ENCODE measurements at places on chromosomes 3 and 15.

GRCh38 chr3:66518644-66519043 is 17.8 kb upstream of the LRIG1 start:
- DNase-seq = no peak

- DNase-seq = no peak
Measured at GRCh38 chr3:186669378-186670084, 3.7 kb downstream of the HRG start.

GRCh38 chr3:26498271-26498670 is 124.3 kb upstream of the LRRC3B start:
- DNase-seq = no peak

- no peak for DNase-seq
Measured at GRCh38 chr3:196142202-196142956, 60.5 kb upstream of the TFRC start.

GRCh38 chr3:120410116-120410515 is 40.7 kb downstream of the FSTL1 start:
- DNase-seq = no peak

GRCh38 chr3:11510356-11510755 is 133.4 kb downstream of the VGLL4 start:
- no peak for DNase-seq

DNA sequence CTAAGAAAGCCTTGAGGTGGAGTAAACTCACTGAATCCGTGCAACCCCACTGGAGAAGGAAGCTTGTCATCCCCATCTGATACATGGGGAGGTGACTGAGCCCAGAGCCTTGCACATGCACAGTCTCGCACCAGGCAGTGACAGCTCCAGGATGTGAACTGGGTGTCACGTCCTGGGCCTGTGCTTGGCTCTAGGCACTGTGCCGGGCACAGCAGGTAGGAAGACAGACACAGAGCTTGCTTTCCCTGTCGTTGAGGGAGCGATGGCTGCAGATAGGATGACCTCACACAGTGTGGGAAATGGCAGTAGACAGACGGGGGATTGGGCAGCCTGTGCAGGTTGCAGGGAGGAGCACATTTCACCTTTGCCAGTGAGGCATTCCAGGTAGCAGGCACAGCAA is 12.2 kb upstream of the ATP2B2 start:
- DNase-seq = no peak

- no peak for DNase-seq
Measured at GRCh38 chr3:71944482-71945065, 159.6 kb upstream of the PROK2 start.

DNA sequence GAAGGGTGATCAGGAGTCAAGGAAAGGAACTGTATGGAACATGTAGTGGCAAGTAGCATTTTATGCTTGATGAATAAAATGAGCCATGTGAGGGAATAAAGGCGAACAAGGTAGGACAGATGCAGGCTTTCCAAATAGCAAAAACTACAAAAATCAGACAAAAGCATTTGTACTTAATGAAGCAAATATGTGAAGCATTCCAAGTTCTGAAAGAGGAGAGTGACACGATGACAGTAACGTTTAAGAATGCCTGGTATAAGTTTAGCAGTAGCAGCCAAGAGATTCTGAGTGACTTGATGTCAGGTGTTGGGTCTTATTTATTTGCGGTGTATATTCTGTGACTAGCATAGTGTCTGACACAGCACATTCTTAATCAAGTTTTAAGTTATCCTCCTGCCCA is 408.2 kb upstream of the RASGRP1 start:
- DNase-seq = no peak

DNA sequence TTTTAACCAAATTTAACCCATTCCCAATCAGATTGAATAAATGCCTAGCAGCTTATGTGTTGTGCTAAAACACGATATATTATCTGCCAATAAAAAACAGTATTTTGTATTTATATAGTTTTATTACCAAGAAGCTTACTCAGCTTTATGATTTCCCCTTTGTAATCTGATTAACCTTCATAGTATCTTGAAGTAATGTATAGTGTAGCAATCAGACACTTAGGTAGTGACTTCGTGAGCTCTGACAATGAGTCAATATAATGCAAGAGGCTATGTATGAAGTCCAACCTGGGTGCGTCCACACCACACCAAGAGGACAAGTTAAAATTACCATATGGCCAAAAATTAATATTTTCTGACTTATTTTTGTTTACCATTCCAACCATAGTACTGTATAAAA is 2.1 kb upstream of the CNBP start:
- DNase-seq = no peak

GRCh38 chr15:101194546-101195125 is 57.2 kb downstream of the CHSY1 start:
- DNase-seq = no peak

DNA sequence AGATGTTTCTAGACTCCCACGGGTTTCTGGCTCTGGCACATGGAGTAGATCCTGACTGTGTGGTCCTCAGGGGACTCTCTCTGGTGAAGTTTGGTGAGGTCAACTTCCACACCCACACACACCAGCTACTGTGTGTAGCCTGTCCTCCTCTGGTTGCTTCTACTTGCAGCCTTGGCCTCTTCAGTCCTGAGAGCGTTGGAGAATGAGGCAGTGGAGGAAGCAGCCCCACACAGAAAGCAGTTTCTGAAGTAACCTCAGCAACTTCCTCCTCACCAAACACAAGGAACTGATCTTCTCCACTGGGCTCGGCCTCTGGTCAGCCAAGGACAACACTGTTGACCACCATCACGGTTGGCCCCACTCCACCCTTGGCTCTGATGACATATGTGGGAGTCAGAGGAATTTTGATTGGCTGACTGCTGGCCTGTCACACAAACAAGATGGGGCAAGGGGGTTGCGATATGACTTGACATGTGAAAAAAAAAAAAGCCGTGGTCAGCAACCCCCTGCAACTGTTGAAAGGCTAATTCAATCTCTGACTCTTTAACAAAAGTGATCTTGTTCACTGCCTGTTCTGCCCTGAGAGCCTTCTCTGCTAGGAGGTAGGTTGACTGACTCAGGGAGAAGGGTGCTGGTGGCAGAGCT is 19.6 kb downstream of the CD86 start:
- DNase-seq = no peak

- DNase-seq = no peak
Measured at GRCh38 chr3:129226374-129226773, 23.0 kb upstream of the COPG1 start.

DNA sequence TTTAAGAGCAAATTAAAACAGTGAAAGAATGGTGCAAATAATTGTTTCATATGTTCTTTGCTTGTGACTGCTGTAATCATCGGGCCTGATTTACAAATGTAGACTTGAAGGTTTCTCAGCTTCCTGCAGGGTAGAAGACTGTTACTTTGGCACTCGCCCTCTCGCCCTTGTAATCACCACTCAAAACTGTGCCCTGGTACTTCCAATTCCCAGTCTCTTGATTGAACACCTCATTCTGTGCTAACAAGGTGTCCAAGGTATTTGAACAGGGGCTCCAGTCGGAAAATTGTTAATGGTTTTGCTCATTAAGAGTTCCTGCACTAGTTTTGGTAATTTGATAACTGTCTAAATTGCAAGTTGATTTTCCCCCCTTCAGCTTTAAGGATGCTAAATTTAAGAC is 209.5 kb downstream of the ZIC1 start:
- no peak for DNase-seq

DNA sequence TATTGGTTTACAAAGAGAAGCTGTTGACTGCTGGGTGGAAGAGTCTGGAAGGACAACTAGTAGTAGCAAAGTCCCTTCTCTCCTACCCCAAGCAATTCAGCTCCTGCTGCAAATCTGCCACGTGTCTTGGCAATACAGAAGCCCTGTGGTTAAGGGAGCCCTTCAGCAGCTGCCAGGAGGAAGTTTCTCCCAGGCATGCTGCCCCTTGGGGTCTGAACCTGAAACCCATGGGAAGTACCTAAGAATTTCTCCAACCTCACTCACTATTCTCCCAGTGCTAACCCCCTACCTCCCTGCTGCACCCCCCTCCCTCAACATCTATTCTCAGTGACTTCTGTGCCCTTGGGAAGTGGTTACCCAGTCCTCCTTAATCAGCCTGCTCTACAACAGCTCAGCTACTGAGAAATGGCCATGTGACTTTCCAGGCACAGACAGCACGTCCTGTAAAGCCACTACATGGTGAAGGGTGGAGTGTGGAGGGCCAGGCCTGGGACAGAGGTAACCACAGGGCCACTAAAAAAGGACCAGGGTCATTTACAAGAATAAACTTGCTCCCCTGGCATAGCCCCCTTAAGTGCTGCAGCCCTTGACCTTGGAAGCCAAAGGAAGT is 316.6 kb downstream of the NTRK3 start:
- no peak for DNase-seq

DNA sequence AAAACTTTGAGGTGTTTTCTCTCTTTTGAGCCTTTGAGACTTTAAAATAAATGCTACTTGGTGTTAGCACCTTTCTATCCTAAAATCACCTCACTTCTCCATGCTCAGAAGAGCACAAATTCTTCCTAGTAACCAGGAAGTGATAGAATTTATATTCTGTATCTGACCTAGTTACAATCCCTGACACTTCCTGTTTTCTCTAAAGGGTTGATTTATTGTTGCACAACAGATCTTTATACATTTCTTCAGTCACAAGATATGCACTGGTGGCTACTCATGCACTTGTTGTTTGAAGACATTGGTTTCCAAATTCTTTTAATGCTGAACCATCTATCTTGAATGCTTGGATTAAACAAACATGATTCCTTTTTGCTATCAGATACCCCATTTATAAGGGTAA is 47.2 kb upstream of the CNTN3 start:
- no peak for DNase-seq

DNA sequence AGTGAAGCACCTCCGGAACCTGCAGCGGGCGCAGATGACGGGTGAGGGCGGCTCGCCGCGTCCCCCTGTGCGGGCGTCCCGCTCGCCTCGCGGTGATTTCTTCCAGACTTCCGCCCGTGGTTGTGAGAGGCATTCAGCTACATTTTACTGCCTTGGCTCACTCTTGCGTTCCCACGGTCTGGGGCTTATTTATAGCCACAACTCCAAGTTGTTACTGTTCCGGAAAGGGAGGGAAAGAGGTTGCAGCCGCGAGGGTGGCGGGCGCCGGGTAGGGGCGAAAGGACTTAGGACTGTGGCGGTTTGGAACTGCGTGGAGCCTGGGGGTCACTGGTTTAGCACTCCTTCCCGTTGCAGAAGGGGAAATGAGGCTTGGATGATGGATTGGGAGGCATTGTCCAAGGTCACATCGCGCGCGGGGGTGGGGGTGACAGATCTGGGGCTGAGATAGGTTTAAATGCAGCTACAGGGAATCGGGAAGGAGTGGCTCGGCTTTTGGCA is 1.1 kb downstream of the HES1 start:
- no peak for DNase-seq

DNA sequence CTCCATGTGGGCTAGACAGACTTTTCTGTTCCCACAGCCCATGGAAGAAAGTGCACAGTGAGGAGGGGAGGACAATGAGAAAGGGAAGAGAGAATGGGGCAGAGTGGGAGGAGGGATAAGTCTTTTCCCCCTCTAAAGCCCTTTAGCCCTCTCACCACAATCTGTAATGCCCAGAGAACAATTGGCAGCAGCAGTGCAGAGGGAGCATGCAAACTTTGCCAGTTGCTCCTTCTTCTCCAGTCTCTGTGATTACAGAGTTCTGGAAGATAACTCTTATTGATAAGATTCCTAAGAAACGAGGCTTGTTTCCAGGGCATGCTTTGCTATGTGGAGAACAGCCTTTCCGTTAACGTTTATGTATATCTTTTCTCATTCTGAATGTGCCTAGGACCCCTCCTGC is 50.0 kb upstream of the FMN1 start:
- no peak for DNase-seq

GRCh38 chr3:16186565-16186964 is 12.1 kb downstream of the GALNT15 start:
- DNase-seq = no peak

DNA sequence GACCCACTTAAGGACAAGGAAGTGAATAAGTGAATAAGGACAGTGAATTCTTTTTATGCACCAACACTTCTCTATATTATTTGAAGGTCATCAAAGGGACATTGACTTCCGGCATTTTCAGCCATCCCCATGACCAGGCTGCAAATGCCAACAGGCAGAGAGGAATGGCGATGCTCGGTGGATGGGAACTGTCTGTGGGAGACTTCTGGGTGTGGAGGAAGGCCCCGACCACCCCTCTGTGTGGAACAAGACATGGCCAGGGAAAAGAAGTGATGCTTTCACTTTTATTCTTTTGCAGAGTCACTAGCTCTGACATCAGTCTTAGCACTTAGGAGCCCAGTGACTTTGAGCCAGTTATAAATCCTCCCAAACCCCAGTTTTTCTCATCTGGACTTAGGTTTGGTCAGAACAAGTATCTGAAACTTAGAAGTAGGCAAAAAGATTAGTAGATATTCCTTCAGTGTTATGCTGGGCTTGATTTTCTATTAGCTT is 84.5 kb downstream of the KBTBD8 start:
- no peak for DNase-seq

DNA sequence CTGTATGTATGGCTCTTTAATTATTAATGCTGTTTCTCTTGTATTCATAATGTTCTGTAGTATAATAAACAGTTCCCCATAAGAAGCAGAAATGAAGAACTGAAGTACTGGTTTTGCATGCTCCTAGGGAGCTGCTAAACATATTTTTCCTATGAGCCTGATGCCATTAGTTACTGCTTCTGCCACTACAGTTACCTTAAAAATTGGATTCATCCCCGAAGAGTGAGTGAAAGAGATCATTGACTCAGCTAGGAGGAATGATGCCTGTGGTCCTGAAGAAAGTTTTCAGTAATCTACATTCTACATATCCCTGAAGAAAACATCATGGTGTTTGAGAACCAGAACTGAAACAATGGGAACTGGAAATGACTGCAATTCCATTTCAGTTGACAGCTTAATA is 37.1 kb upstream of the ST3GAL6 start:
- no peak for DNase-seq

Data from ecto neural progenitor cell (in vitro differentiated cells).